Activated CD8-positive, alpha-beta T cell treated with anti-CD3 and anti-CD28 coated beads, Interleukin-2, amount 10 ng/mL, durations not matched to agents 7 days and 5 days (primary cell): ENCODE measurements at places on chromosomes 16 and 17.
A peak's percentile ranks its signal among the peaks of the same experiment; 100 is the strongest.

GRCh38 chr17:78905116-78905515 is 2.1 kb upstream of the CEP295NL start:
- no peak for DNase-seq

DNA sequence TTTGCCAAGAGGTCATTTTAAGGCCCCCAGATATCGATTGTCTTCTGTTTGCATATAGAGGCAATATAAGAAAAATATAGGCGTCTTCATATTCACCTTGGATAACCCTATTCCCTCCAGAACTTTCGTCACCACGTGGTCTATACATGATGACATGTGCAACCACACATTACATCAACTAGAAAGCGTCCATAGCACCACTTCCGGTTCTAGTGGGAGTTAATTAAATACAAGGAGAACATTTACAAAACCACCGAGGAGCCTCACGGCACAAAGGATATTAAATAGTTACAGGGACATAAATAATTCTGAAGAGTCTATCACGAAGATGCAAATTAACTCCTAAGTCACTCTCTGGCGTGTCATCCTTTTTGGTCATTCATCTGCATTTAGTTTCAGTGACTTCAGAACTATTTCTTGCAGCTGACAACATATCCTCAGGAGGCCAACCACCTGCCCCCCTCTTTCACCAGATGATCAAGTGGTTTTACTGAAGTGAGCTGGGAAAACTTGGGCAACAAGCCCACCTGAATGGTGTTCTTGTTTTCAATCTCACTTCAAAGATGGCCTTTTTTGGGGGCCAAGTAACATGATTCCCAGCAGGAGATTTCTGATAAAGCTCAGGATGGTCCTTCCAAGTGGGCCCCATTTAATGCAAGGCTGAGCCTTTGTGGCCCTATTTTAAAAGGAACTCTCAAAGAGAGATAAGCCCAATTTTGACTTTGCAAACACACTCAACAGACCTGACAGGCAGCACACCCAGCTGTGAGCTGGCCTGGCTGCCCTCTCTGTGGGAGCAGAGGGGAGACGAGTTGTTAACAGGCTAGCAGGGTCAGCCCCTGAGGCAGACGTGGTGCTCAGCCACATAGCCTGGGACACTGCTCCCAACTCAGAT is 15.3 kb downstream of the CMTM3 start:
- no peak for DNase-seq

DNA sequence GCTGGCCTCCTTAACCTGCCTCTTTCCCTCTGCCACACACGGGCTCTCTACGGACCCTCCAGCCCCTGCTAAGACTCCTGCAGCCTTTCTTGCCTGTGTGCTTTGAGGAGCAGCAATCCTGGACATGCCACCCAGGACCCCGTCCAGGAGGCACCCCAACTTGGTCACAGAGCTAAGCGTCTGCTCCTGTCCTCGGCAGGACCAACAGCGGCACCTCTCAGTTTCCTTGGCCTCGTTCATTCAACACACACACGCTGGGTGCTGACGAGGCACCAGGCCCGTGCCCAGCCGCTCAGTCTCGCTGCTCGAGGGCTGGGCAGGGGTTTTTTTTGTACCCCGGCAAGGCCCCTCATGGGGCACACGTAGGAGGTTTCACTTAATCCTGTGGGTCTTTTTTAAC is 15.2 kb downstream of the RPH3AL start:
- no peak for DNase-seq

GRCh38 chr16:2044541-2044940 is 3.1 kb downstream of the NTHL1 start:
- DNase-seq: no peak

- no peak for DNase-seq
Measured at GRCh38 chr17:63826468-63827001, 696 bp upstream of the PSMC5 start.

GRCh38 chr17:9670596-9670995 is 25.3 kb downstream of the USP43 start:
- no peak for DNase-seq

DNA sequence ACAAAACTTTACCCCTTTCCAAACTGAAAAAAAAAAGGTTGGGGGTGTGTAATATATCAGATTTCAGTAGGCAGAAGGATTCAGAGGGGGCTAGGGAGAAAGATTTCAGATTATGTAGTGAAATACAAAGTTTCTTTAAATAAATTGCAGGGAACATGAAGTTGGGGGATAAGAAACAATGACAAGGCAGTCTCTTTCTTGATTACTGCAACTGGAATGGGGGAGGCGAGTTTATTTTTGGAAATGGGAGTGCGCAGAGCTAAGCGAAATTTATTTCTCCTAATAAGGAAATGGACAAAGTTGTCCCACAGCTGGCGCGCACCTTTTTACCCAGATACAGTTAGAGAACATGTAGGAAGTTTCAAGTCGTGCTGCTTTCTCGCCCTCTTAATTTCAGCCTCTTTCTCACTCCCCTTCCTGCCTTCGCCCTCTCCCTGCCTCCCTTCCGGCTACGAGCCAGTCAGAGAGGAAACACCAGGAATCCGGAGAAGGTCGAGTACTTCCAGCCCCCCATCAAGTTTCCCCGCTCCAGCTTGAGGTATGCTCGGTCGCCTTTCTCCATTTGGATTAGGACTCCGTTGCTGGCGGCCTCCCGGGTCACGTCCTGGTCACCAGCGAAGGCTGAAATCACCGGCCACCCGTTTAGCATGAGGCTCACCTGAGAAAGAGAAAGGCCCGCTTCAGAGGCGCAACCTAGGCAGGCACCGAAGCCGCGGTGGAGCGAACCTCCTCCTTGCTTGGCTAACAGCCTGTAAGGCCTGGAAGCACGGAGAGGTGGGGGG is 2.5 kb downstream of the CBLN1 start:
- DNase-seq: no peak

DNA sequence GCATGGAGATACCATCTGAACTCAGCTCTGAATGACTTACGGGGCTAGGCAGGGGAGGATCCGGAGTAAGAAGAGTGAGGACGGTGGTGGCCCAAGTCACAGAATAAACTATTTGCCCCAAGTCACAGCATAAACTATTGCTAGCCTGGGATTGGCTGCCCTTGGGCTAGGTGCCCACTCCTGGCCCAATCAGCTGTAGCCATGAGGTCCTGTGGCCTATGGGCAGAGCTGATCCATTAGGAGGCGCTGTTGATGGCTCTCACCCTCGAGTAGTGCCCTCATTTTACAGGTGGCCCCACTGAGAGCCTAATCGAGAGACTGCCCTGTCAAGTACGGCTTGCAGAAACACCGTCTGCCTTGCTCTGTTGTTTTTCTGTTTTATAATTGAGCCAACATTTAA is 62.3 kb upstream of the ZNF423 start:
- DNase-seq: no peak

GRCh38 chr16:30555315-30556124 is 2.7 kb downstream of the ZNF764 start:
- no peak for DNase-seq

DNA sequence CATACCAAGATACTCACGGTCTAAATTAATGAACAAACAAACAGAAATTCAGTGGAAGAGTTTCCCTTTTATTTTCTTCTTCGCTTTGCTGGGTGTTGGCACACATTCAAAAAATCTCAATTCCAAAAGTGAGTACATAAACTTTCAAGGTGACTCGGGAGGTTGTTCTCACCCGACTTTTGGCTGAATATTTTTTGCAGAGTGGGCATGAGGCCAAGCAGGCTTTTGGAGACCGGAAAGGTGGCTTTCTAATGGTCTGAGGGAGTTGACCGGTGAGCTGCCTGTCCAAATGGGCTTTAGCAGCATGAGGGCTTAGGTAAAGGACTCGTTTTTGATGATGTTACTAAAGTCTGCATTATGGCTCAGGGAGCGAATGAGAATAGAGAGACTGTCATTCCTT is 318.7 kb downstream of the CPPED1 start:
- no peak for DNase-seq

DNA sequence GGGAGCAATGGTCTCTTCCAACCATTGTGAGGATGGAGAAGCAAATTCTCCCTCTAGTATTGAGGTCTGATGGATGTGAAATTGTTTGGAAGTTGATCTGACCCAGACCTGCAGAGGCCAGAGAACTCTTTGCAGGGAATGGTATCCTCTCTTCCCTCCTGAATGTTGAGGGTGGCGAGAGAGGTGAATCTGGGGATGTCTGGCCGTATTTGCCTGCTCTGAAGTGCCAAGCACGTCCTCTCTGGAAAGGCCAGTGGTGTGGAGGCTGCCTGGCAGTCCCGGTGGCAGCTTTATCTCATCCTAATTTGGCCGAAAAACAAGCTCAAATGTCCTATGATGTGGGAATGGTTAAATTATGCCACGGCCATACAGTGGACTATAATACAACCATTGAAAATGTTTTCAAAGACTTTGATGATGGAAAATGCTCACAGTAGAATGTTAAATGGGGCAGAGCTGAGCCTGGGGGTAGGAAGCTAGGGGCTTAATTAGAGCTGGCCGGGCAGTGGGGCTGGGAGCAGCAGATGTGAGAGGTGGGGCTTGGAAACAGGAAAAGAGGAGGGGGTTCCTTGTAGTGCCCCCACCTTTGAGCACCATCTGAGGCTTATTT is 30.8 kb downstream of the WSCD1 start:
- no peak for DNase-seq

- no peak for DNase-seq
Measured at GRCh38 chr17:6377906-6378305, 57.0 kb downstream of the AIPL1 start.

DNA sequence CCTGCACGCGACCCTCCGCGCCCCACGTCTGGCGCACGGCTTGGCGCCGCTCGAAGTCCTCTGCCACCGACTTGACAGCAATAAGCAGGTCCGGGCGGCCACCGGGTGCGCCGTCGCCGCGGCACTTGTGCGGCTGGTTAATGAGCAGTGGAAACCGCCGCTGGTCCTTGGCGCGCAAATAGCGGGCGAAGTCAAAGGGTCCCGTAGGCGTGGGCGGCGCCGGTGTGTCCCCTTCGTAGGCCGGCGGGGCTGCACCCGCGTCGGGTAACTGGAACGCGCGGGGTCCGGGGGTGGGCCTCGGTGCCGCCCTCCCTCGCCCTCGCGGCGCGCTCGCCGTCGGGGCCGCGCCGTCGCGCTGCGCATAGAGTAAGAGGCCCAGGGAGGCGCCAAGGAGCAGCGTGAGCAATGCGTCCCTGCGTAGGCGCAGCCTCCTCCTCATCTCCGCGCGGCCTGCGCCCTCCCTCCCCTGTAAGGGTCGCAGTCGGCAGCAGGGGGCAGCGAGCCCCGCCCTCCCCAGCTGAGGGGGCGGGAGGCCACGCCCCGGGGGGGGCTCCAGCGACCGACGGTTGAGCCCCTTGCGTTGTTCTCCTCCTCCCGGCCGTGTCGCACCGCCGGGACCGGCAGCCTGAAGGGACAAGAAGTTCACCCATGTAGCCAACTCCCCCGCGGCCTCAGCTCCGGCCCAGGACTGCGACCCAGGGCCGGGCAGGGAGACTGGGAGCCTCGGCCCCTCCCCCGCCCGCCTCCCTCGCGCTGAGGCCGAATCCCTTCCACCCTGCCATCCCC is 558 bp downstream of the B3GNT9 start:
- peak; percentile 59 for DNase-seq

DNA sequence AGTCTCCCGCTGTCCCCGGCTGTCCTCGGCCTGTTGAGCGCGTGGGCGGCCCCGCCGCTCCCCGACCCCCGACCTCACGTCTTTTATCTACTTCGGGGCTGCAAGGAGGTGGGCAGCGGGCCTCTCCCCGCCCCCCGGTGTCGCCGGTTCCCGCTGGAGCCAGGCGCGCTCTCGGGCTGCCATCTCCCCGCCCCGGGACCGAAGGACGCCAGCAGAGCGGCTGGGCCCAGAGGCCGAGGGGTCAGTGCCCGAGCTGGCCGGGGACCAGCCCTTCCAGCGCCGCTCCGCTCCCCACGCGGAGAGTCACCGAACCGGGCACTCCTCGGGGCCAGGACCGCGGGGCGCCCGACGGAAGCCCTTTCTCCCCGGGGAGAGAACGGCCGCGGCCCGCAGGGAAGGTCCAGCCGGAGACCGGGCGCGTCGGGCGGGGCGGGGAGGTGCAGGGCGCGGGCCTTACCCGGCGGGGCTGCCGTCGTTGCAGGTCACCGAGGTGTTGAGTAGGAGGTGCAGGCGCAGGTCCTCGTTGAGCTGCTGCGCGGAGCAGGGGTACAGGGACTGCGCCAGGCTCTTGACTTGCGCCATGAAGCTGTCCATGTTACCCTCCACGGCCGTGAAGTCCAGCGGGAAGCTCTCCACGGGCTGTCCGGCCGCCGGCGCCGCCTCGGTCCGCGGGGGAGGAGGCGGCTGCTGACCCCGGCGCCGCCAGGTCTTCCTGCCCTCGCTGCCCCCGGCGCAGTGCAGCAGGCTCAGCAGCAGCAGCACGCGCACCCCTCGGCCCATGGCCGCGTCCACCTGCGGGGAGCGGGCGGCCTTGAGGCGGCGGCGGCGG is 643 bp downstream of the NOTUM start:
- no peak for DNase-seq
